Sigmoid colon (tissue), 7 donors: ENCODE measurements at places on chromosomes 6 and 20. TPM values are rescaled to one million over a fixed set of nuclear protein-coding genes. Genes with fewer than 3 reads are reported as not detected.

RAB44 gene
- total RNA-seq = not detected

DNA sequence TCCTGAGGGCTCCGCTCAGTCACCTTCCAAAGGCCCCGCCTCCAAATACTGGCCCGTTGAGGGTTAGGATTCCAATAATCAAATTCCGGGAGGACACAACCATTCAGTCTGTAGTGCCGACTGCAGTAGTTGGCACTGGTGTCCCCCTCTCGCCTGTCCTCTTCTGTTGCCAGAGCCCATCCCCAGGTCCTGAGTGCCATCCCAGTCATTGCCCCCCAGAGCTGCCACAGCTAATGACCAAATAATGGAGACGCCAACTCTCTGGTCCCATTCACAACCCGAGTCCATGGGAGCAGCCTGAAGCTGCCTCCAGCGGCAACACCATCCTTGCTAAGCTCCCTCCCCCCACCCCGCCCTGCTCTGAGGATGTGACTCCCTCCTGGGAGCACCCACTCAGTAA lies 115.9 kb downstream of the JPH2 start:
- DNase-seq = no peak

DNA sequence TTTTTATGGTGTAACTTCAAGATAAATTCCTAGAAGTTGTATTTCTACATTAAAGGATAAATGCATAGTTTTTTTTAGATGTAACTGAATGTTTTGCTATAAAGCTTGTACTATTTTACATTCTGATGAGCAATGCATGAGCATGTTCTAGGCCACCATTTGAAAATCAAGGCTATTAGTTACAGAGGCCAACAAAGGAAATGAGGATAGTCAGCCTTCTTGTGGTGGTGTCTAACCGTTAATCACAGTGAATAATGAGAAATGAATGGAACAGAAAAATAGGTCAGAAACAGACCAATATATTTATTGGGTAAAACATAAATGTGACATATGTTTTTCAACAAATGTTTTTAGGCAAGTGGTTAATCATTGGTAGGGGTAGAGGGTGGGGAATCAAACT lies 37.6 kb upstream of the L3MBTL3 start:
- DNase-seq = no peak

GRCh38 chr6:166751051-166751595 lies 124.1 kb upstream of the RPS6KA2 start:
- no peak for DNase-seq

PLCB4 gene
- total RNA-seq = 21.0 TPM
